Hematopoietic multipotent progenitor cell treated with erythropoietin and hydrocortisone succinate and interleukin-3 and kit ligand, for 17 days (in vitro differentiated cells): ENCODE measurements at places on chromosomes 11 and 22.

DNA sequence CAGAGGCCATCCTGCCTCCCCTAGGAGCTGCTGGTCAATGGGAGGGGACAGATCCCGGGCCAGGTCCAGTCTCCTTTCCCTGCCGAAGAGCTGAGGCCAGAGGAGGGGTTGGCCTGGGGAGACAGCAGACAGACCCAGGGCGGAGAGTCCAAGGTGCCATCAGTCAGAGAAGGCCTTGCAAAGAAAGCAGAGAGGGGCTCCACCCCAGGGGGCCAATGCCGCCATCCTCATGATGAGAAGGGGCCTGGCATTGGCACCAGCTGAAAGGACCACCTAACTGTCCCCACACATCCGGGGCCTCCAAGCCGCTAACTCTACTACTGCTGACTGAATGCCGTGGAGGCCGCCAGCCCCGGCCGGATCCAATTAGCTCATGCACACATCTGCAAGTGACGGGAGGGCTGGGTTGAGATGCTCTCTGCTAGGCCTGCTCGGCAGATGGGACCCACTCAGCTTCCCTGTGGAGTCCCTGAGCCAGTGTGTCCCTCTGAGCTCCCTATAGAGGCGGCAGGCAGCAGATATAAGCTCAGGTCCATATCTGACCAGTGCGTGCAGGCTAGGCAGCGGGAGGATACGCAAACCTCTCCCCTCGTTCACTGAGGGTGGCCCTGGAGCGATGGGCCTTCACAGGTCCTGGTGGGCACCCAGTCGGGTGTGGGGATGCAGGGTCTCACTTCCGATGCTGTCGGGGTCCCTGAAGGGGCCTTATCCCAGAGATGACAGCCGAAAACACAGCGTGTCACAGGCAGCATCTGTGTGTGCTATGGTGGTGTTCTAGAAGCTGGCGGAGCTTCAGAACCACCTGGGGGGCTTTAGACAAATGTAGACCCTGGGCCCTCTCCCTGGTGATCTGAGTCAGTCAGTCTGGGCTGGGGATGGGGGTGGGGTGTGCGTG, 183.9 kb downstream of the CTTN start:
- no peak for DNase-seq

DNA sequence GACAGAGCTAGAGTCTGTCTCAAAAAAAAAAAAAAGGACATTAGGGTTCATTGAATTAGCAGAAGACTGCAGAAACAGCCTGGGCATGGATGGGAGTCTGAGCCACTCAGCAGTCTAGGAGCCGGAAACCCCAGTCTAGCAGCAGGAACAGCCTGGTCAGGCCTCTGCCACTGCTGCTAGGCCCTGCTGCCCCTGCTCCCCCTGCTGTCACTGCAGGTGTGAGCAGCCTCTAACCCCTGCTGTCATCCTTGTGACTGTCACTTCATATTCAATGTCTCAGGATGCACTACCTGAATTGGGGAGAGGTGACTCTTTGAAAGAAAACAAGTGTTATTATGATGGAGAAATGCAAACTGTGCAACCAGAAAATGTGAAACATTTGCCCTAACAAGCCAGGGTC, 7.0 kb upstream of the DDX17 start:
- DNase-seq = peak; percentile 32

DNA sequence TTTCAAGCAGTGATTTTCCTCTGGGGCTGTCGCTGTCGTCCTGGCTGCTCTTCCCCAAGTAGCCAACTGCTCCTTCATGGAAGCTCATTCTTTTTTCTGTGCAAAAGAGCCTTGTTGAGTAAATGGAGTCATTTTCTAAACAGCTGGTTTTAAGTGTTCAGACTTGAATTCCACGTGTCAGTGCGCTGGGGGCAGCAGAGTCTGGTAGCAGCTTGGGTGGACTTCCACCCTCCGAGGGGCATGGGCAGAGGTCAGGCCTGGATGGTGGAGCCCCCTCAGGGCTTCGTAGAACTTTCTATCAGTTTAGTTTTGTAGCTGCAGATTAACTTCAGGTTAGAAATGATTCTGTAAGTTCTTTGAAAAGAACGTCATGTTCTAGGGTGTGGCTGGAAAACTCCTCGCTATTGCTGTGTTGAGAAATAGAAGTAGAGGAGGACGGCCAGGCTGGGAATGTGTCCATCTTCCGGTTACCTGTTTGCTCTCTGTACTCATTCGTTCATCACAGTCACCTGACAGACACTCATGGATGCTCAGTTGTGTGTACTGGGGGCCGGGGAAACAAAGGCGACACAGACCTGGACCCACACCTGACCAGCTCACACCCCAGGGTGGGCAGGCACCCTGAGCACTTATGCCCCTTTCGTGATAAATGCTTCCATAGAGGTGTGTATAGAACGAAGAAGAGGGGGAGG, 270.7 kb downstream of the TBC1D22A start:
- no peak for DNase-seq

GRCh38 chr22:36068776-36069344, 40.2 kb upstream of the RBFOX2 start:
- DNase-seq = no peak

GRCh38 chr22:46150655-46151477, 540 bp downstream of the PPARA start:
- peak; percentile 45 for DNase-seq

DNA sequence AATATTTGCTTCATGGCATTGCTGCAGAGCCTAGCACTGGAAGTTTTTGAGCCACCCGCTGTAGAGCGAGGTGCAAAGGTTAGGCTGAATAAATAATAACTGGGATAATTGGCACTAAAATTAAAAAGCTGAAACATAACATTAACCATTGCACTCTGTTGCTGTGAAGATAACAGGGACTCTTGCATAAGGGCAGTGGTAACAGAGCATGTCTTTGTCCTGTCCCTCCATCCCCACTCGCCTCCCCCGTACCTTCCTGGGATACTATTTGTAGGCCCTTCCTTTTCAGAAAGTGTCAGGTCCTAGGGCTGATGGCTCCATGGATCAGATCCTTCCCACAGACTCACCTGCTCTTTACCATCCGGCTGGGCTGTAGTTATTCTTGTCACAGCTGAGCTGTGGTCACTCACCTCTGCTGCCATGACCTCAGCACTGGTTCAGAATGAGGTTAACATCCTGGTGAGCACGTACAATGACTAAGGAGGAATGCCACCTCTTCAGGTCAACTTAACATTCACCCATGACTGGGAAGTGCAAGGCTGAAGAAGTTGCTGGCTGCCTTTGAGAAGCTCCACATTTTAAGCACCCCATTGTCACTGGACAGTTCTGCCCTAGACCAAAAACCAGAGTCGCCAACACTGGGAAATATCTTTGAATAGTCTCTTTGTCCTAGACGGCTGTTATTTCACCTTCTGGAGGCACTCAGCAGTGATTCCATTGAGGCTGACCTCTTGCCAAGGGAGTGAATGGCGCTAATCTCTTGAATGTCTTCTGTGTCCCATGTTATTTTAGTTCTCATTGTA, 103.2 kb upstream of the KIRREL3 start:
- no peak for DNase-seq

DNA sequence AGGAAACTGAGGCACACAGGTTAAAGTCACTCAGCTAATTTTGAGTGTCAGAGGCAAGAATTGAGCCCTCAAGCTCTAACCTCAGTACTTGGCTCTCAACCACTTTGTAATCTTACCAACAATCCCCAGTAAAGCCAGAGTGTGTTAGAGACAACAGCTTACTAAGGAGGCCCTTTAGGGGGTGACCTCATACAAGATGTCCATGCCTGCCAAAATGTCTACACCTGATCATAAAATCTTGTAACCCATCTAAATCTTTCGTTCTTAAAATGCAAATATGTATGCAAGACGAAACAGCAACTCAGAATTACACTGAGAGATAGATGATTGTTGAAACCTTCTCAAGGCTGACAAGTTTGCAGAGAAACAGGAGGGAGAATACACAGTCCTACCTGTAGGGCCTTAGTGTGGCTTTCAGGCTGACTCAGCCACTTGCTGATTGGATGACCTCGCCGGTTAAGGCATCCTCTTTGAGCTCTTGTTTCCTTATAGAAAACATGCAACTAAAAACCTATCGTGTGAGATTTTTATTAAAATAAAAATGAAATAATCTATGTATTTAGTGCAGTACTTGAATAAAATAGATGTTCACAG, 143.2 kb downstream of the OPCML start:
- DNase-seq = no peak

DNA sequence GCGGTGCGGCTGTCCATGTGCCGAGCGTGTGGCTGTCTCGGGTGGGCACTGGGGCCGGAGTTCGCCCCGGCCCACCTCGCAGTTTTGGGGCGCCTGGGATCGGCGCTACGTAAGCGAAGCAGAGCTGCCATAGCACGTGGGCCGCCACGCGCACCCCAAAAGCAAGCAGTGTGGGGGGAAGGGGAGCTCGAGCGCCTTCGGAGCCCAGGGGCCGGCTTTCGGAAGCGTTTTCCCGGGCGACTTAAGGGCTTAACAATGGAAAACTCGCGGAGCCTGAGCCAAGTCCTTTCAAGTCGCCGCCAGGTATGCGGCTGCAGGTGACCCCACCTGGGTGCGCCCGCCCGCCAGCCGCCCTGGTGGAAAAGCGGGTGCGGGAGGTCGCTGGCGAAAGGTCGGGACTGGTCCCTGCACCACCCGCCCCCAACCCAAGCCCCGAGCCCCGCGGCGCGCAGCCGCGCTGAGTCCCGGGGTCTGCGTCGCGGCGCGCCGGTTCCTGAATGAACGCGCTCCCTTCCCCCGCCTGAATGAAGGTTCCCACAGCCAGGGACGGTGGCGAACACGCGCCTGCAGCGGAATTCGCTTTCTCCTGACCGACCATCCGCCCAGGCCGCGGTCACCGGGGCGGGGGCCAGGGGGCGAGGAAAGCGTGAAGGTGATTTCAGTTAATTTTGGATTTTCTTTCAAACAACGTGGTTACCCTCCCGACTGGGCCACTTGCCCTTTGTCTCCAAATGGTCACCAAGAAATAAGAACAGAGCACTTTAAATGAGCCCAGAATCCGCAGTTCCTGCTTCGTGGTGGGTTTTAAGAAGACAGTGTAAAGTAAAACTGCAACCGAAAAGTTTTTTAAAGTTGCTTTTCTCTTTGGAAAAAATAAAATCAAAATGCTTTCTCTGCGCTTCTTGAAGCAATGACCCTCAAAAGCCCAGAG, 2.8 kb upstream of the CCND1 start:
- no peak for DNase-seq

DNA sequence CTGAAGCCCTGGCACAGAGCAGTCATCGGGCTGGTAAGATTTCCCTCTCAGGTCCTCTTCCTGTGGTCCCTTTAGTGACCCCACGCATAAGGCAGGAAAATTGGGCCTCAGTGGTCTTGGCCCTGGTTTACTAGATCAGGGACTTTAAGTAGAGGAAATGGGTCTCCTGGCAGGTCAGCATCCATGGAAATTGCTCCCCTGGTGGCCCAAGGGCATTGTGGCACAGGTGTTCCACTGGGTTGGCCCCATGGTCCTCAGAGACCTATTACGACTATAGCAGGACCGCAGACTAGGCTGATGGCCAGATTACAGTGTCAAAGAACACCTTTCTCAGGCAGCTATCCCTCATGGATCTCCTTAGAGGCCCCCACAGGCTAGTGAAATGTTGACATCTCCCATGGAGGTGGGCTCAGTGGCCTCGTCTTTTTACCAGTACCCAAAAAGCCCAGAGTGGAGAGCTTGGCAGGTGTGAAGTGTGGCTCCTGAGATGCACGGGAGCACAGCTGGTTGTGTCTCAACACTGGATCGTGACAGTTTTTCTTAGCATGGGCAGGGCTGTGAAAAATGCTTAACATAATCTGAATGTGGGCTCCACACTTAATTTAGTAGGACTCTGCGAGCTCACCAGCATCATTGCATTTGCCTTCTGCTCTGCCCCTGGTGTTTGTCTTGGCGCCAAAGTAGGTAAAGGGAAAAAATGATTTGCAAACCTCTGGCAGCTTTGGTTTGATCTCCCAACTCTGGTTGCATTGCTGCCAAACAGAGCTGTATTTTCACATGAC, 74.2 kb downstream of the ZBTB16 start:
- DNase-seq = no peak

GRCh38 chr11:68146010-68146540, 24.9 kb upstream of the CHKA start:
- DNase-seq = peak; percentile 71

DNA sequence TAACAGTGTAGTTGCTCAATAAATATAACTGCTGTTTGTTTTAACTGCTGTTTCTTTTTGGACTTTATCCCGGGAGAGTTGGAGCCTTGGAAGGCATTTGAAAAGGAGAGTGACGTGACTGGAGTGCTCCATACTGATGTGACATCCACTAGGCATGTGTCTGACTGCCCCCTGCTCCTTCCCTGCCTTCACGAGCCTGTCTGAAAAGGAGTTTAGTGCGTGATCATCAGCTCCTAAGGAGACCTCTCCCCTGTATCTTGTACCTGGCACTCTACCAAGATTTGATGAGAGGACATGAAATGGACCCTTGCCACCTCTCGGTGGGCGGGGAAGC, 22.9 kb downstream of the ZBTB16 start:
- DNase-seq = peak; percentile 44

DNA sequence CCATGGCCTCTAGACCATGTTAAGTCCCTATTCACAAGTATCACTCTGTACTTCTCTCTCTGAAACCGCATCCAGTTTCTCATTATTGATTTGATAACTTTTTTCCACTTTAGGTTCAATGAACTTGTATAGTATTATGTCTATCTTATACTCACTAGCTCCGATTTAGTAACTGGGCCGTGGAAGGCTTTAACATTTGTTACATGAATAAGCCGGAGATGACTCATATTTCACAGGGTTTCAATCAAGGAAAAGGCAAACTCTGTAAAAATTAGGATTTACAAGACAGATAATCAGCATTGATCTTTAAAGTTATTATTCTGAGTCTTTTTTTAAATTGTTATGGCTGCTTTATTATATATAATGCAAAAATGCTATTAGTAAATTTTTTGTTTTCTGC, 662.2 kb upstream of the CNTN5 start:
- DNase-seq = no peak

DNA sequence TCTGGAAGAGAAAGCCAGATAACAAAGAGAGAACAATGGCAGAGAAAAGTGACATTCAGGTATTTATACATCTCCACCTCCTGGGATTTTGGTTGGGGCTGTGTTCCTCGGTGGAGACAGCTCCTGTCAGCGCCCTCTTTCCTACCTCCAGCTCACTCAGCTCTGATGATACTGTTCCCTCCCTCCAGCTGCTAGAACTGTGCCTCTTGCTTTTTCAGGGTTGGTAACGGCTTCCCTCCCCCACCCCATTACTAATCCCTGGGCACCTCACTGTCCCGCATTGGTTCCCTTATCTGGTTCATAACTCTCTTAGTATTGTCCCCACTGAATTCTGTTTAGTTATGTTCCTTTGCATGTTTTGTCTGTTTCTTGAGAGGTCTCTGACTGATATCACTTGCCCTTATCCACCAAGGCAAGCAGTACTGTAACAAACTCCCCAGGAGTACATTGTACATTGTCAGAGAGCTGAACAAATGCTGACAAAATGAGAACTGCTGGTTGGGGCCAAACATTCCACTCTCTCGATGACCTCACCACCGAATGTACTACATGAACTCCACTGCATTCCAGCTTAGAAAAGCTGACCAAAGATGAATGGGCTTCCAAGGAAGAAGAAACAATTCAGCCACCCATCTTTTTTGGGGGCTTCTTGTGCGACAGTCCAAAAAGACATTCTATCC, 5.7 kb upstream of the FBXO3 start:
- DNase-seq = no peak
